ENCODE measurements at places on chromosomes 2 and 18.

DNA sequence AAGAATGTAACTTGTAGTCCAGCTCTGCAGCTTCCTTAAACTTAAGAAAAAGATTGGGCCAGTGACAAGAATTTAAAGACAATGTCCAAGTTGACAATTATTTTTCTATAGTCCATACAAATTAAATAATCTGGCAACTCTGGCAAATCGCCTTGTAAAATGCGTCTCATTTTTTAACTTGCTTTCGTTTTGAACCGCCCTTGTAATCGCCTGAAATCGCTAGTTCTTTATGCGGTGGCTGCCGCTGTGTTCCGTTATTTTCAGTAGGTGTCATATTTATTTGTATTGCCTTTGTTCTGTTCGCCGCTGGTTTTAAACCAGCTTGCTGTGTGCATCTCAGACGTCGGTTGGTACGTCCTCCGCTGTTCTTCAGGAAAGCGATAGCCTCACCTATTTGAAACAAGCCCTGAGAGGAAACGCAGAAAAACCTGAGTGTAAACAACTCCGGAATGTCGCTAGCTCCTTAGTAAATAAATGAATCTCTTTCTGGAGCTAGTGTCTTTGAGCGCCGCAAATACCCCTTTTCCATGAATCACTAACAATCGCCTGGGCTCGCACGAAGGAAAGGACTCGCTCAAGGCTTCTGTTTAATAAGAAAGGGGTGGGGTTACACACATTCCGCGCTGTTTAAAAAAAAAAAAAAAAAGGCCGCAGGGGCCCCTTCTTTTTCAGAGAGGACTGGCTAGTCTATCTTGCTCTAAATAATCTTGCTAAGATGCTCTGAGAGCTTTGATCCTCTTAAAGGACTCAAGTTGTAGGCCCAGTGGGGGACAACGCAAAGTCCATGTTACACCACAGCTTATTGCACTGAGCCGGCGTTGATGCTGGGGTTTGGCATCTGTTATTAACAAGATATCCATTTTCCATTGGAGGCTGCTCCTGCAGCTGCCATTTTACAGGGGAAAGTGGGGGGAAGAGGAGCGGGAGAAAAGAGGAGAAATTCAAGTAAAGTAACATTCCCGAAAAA is 3.0 kb downstream of the HOXD8 start:
- no peak for DNase-seq

DNA sequence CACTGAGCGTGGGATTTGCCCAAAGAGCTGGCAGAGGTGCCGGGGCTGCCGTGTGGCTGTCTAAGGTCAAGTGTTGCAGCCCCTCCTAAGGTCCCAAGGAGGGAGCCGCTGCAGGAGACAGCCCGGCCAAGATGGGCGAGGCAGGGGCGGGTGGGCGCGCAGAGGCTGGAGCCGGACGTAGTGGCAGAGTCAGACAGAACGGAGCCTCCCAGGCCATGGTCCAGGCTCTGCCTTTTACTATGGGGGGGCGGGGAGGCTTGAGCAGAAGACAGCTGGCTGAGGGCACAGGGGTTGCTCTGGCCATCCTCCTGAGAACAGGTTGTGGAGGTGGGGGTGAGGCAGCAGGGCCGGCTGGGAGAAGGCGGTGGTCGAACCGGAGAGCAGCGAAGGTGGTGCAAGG is 27.5 kb upstream of the PRLH start:
- no peak for DNase-seq

GRCh38 chr18:68219274-68219673 is 495.6 kb downstream of the TMX3 start:
- DNase-seq, result no peak

DNA sequence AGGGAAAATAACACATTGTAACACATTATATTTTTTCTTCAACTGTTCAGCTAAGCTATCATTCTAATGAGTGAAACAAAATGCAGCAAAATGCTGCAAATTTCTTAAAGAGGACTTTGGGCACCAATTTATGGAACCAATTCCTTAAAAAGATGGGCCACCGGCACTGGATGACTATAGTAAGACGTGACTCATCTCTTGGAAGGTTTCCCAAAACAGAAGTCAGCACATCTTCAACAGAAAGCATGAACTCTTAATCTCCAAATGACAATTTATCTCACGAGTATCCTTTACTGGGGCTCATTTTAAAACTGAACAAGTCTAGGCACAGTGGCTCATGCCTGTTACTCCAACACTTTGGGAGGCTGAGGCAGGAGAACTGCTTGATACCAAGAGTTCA is 213.4 kb downstream of the CDH20 start:
- DNase-seq, result no peak

- no peak for DNase-seq
Measured at GRCh38 chr2:172052000-172052983, 33.0 kb upstream of the DLX1 start.

GRCh38 chr2:113920996-113921395 is 31.1 kb downstream of the ACTR3 start:
- no peak for DNase-seq

DNA sequence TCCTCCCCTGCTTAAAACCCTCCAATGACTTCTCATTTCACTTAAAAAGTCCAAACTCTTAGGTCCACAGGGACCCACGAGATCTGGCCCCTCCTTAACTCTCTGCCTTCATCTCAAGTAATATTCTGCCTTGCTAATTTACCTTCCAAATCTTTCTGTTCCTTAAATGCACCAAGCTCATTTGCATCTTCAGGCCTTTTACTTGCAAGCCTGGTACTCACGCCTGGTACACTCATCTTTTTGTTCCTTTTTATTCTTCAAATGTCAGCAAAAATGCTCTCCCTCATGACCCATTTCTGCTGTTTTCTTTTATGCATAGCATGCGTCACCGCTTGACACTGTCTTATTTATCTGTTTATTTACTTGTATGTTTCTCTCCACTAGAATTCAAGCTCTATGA is 2.7 kb upstream of the WIPF1 start:
- no peak for DNase-seq

GRCh38 chr2:27871802-27872201 is 18.4 kb downstream of the RBKS start:
- DNase-seq, result no peak

GRCh38 chr2:217223222-217223930 is 363.5 kb upstream of the TNP1 start:
- DNase-seq, result peak; percentile 46

DNA sequence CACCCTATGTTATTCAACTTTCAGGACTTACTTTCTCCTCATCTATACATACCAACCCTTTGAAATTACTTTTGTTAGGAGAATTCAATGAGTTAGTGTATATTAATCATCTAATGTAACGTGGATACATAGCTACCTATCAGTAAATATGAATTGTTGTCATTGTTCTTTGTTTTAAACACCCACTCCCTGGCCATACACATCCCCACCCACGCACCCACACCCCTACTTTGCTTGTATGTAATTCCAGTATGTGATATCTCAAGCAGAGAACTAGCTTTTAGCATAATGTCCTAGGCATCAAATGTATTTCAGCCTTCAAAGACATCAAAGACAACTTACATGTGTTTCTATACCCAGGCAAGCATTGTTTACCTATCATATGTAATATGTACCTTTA is 129.2 kb downstream of the MAP4K4 start:
- no peak for DNase-seq

- DNase-seq, result no peak
Measured at GRCh38 chr2:228268301-228268700, 86.8 kb upstream of the SPHKAP start.

GRCh38 chr2:42959234-42960001 is 167.0 kb upstream of the HAAO start:
- no peak for DNase-seq

- no peak for DNase-seq
Measured at GRCh38 chr18:63309422-63309821, 10.1 kb downstream of the BCL2 start.

DNA sequence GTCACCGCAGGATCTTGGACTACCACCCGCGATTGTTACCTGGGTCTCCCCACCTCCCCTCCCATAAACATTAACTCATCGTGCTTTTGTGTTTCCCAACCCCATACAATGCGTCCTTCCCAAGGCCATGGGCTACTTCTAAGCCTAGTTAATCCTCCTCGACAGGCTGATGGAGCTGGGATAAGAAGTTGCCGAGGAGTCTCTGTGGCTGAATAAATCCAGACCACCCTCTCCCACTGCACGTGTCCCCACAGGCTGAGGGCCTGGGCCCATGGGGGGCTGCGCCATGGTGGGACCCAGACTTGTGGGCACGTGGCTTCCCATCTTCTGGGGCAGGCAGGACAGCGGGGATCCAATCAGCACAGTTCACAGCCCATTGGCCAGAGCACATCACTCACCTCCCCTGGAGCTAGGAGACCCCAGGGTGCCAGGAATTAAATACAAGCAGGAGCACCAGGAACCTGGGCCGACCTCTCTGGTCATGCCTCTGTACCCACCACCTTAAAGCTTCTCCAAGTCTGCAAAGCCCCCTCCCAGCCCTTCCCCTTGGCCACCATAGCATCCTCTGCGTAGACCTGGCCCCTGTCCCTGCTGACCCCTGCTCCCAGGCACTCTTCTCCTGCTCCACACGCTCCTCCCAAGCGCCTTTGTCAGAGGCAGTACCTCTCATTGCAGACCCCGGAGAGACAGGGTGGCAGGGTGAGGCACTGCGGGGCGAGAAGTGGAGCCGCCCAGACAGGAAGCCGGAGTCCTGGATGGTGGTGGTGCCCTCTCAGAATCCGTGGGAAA is 51.0 kb upstream of the ID2 start:
- no peak for DNase-seq

DNA sequence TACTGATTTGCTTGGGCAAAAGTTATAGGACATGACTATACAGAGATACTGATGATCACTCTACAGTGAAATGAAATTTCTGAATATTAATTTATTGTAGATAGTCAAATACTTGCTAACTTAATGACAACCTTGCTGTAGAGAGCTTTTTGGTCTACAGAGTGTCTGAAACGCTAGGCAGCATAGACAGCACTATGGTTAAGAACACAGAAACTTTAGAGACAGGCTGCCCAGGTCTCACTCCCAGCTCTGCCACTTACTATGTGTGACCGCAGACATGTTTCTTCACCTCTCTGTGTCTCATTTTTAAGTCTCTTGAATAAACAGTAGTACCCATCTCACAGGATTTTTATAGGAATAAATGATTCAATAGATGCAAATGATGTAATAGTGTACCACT is 247.0 kb downstream of the TCF4 start:
- DNase-seq, result no peak

DNA sequence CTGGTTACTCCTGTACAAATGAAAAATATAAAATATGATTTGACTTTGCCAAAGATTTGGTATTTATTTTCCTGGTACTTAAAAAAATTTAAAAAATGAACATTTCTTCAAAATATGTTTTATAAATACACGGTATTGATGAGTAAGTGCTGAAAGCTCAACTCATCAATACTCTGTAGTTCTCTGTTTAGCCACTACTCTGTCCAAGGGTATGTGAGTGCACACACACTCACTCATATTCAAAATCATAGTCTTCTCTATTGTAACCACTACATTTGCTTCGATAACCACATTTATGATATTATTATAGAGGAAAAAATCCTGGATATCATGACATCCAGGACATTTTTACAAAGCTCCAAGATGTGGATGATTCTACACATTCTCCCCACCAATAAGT is 40.1 kb upstream of the GALNT5 start:
- no peak for DNase-seq

- DNase-seq, result no peak
Measured at GRCh38 chr18:23990474-23991410, 23.8 kb upstream of the TTC39C start.

GRCh38 chr2:99338029-99338585 is 918 bp downstream of the EIF5B start:
- DNase-seq, result no peak
